ENCODE measurements at places on chromosomes 6 and 20.

DNA sequence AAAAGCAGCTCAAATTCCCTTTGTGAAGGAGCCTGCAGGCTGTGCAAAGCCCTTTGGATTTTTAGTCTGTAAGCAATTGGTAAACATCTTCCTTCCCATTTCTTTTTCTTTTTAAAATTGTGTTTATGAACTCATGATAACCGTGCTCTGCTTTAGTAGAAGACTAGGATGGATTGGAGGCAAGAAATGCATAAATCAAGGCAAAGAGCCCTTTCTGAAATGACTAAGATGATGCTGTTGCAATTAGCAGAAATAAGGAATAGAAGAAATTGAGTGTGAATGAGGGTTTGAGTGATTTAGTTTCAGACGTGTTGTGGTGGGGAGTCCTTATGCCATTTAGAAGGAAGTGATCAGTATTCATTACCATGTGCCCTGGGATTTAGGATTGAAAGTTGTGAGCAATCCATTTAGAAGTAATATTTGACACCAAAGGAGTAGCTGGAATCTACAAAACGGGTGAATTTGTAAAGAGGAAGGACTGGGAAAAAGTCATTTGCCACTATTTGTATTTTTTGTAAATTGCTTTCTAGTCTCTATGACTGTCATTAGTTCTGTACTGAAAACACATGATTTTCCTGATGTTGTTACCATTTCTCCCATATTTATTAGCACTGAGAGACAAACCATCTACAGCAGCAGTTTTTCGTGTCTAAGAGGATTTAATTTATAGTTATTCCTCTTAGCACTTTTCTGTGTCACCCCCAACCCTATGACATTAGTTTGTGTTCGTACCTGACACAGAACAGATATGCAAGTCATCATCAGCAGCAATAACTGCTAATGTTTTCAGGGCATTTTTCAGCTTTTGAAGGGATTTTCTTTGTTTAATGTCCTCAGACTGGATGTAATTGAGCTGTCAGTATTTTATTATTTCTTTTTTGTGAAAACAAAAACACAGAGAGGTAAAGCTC, 265.0 kb downstream of the UTRN start:
- DNase-seq: no peak

GRCh38 chr6:73713426-73714147, 17.6 kb downstream of the CD109 start:
- DNase-seq: no peak

DNA sequence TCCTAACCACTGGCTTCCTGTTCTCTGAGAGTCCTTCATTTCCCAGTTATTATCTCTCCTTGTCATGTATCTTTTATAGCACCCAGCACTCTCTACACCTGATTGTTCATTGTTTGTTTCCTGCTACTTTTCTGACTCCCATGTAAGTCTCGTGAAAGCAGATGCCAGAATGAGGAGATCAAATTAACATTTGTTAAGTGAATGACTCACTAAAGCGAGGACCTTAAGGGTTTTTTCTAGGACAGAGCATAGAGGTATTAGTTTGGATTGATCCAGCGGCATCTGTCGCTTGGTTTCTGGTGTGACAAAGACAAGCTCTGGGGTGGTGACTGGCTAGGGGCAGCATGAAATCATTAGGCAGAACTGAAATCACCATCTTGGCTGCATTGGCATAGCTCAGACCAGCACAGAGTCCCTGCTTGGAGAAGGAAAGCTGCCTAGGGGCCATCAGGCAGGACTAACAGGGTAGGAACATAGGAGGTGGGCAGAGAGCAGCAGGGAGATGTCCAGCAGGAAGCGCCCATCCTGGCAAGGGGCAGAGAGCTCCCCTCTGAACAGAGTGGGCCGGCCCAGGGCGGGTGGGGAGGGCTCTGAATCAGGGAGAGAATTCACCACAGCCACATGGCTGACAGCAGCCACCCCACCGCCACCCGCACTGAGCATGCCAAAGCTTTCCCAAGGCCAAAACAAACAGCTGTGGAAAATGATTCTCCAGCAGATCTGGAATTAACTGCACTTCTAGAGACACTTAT, 97.1 kb upstream of the CEP85L start:
- DNase-seq: no peak

- DNase-seq: peak; percentile 66
Observed at GRCh38 chr6:116476002-116476678, 15.0 kb downstream of the CALHM6 start.

Data from GM20000 (cell line).